ENCODE measurements at places on chromosomes 12 and 14. TPM values are rescaled to one million over a fixed set of nuclear protein-coding genes. Genes with fewer than 3 reads are reported as not detected.

DNA sequence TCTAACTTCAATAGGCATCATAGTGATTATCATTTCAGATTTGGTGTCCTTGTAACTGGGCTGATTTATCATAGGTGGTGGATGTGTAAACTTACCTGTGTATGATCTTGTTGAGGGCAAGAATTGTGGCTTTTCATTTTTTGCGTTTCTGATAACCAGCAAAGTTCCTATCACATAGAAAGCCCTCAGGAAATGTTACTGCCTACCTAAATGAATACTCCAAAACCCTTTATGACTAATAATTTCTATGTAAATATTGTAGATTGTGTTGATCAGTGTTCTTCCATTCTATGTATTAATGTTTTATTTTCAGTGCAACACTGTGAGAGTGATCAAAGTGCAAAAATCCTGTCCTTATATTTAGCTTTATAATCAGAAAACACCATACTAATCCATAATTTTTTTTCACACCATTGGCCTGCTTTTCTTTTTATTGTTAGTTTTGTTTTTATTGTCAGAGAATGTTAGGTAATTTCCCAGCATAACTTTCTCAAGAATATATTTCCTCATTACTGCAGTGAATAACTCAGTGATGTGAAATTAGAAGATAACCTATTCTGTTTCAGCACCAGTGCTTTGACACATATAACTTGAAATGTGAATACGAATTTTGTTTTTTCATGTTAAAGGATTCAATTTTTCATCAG lies 94.1 kb downstream of the GPHN start:
- DNase-seq = no peak

GRCh38 chr14:73627151-73627558 lies 14.8 kb downstream of the ACOT6 start:
- DNase-seq = no peak

DNA sequence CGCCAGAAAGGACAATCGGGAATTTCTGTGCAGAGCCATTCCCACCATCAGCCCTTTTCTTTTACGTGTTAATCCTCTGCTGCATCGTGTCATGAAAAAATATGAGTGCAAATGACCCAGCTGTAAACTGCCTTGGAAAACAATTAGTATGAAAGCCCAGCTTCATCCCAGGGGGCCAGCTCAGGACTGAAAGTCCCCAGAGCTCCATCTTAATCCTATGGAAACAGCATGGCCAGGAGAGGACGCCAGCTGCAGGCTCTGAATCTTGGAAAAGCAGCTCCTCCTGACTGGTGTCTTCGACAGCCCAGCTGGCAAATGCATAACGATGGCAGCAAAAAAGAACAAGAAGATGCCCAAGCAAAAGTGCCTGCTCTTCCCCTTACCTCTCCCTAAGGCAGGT lies 191.5 kb downstream of the NTF3 start:
- DNase-seq = no peak

- no peak for DNase-seq
Measured at GRCh38 chr12:80701388-80701787, 6.0 kb upstream of the MYF6 start.

DNA sequence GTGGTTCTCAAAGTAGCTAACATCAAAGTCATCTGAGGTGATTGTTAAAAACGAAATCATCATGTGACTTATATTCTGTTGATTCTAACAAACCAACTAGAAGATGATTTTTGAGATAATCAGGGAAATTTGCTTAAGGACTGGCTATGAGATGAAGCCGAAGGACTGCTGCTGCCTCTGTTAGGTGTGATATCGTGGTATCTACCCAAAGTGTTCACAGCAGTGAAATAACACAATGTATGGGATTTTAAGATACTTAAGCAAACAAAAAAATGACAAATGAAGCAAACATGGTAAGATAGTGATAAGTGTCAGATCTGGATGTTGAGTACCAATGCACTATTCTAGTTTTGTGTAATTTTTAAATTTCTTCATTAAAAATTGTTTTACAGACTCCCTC lies 59.1 kb downstream of the GXYLT1 start:
- DNase-seq = no peak

DNA sequence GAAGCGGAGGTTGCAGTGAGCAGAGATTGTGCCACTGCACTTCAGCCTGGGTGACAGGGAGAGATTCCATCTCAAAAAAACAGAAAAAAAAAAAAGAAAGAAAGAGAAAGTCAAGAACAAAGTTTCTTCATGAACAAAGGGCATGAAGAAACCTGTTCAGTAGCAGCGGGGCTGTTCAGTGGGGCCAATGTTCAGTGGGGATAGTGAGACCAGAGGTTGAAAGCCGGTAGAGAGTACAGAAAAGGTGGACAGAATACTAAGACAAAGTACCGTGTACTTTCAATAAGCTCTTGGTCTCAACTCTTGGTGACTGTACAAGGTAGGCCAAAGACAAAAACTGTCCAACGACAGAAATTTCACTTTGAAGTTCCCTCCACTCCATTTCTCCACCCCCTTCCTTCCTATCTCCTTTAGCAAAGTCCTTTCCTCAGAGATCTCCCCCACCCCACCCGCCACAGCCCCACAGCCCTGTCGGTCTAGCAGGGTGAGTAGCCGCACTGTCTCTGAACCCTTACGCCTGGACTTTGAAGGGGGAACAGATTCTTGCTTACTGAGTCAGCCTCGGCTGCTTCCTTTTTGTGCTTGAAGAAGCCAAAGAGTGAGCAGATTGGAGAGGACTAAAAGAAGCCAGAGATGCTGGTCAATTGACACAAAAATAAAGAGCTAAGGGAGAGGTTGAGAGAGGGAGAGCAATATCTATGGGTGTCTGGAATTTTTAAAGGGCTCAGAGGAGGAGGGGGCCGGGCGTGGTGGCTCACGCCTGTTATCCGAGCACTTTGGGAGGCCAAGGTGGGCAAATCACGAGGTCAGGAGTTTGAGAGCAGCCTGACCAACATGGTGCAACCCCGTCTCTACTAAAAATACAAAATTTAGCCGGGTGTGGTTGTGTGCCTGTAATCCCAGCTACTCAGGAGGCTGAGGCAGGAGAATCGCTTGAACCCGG lies 44.2 kb upstream of the FOS start:
- no peak for DNase-seq

- no peak for DNase-seq
Measured at GRCh38 chr14:105880616-105881015, 354.2 kb downstream of the TMEM121 start.

- DNase-seq = peak; percentile 67
Measured at GRCh38 chr12:80937391-80938238, at the start of gene LIN7A. TSS of gene LIN7A (minus strand) at chr12:80937934. CDS start at chr12:80937722, 212 bp downstream.

- peak; percentile 47 for DNase-seq
Measured at GRCh38 chr14:28774764-28775735, 8.5 kb downstream of the FOXG1 start.

GRCh38 chr12:51247523-51248206 lies 9.0 kb downstream of the DAZAP2 start:
- peak; percentile 51 for DNase-seq

- no peak for DNase-seq
Measured at GRCh38 chr12:52906191-52906601, 1.3 kb upstream of the KRT8 start.

Gene OR6C2
- not detected for total RNA-seq

Gene GPR137C
- total RNA-seq = 2.3 TPM

Gene SOAT2
- total RNA-seq = not detected

Gene FLRT2
- total RNA-seq = 8.6 TPM

Gene PAH
- 0.42 TPM for total RNA-seq
